ENCODE measurements at places on chromosomes 2 and 18.

DNA sequence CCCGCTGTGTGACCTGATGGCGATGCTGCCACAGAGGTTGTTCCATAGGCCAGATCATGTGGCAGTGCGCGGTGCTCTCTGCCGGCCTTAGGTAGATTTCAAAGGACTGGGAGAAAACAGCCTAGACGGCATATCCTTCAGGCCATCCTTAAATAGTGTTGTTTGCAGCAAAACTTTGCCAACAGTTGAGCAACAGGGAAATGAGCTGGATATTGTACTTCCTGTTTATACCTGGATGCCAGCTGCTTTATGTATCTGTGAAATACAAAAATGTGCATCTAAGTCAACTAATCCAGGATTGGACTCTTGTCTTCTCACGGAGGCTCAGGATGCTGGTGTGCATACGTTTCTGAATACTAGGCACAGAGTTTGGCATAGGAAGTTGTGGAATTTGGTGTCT is 107.1 kb downstream of the EML6 start:
- no peak for DNase-seq

DNA sequence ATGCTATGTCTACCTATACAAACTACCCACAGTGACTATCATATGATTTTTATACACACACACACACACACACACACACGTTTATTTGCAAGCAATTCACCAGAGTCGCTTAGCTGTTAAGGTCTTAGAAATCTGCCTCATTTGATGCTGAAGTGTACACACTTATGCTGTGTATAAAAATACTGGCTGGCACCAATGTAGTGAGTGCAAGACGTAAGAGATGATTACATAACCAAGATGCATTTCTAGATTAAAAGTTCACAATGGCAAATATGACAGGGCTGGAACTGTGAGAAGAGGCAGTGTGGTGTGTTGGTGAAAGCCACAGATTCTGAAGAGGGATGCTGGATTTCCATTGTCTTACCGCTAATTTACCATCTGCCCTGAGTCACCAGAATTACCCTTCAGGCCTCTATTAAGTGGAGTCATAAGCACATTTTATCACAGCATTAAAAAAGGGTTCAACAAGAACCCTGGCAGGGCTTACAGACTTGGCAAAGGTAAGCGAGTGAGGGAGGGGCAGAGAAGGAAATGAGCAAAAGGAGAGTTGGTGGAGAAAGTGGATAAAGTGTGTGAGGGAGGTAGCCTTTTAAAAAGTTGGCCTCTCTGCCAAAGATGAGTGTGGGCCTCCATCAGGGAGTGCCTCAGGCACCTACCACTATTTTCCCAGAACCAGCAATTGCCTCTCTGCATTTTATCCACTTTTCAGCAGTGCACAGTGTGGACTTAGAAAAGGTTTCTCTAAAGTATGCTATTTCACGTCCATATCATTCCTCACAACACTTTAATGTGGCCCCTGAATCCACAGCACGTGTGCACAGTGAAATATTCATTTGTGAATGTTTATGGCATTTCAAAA is 21.5 kb downstream of the MEIS1 start:
- no peak for DNase-seq

DNA sequence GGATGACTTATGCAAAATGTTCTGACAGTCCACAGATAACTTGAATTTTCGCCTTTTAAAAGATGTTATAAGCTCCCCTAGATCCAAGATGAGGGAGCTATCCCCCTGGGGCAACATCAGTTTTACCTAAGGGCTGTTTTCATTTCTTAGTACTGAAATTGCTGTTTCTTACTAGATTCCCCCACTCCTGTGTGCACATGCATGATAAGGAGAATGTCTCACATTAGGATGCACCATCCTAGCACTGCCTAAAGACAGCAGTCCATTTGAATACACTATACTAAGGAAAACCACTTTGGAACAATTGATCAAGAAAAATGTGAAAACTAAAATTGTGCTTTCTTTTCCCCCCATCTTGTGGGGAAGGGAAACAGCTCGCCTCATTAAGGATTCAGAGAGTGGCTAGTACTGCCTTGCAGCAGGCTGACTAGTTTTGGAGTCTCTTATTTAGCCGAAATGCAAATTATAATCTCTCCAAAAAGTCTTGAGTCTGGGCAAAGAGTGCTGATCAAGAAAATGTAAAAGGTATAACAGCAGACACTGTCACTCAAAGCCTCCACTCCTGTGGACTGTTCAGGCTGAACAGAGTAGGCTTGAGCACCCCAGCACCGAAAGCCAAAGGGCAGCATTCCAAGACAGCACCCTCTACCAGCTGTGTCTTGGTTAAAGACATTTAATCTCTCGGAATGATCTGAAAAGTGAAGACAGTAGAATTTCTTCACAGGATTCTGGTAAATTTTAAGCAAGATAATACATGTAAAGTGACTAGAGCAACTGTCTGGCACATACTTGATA is 65.0 kb downstream of the ZNF385B start:
- no peak for DNase-seq

DNA sequence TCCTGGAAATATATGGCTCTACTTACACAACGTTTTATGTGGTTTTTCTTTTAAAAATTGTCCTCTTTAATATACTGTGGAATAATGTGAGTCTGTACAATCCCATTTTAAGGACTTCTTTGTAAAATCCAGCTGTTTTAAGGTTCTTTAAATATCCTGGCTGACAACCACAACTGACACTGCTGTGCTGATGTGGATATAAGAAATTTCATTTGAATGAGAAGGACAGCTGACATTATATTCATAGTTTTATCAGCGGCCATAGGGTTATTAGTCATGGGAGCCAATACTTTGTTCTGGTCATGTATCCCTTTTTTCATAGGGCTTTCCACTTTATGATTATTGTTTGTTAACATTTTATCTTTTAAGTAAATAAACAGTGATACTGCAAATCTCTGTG is 169.5 kb downstream of the CAMKMT start:
- no peak for DNase-seq

DNA sequence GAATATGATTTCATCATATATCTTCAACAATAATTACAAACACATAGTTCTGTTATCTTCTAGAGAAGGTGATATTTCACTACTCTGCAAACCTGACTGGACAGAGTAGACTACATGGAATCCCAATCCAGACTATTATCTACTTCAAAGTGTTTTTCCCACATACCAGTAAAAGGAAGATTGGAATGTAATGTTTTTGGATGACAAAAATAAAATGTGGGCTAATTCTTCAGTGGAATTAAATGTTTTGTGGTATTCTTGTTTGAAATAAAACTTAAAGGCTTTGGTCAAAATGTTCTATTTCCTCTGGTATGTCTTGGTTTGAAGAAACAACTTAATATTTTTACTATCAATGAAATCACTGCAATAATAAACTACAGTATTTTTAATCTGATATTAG is 22.1 kb downstream of the COL5A2 start:
- no peak for DNase-seq

DNA sequence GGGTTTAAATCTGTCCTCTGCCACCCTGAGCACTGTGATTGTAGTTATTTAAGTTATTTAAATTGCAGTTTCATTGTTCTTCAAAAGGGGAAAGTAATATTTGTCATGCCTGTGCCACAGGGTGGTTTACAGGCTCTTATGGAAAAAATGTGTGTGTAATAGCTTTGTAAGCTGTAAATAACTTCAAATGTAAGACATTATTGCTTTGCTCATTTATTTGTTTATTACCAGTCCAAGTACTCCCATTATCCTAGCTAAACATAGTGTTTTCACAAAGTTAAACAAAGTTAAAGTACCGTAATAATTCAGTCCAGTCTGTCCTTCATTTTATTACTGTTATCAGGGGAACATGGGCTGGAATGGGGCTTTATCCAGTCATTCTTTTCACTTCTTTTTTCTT is 43.4 kb upstream of the IGFBP2 start:
- no peak for DNase-seq

DNA sequence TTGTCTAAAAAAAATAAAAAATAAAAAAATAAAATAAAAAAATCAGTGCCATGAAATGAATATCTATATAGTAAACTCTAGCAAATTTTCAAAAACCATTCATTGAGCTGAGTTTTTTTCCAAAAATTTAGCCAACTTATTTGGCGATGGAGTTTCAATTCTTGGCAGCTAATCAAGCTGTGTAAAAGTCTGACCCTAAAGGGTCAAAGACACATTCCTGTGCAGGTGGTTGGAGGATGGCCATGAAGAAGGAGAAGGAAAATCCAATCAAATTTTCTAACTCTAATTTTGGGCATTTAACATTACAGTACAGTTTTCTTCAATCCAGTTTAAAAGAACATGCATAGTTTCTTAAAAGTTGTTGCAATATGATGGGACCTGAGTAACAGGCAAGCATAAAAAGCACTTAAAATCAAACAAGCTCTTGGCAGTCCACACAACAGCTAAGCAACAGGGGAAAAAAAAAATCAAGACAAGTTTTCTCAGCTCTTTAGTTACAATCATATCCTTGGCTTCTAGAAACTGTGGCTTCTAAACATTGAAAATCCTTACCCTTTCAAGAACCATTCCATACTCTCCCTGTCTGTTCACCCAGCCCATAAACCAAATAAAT is 54.5 kb downstream of the ACVR1 start:
- no peak for DNase-seq

DNA sequence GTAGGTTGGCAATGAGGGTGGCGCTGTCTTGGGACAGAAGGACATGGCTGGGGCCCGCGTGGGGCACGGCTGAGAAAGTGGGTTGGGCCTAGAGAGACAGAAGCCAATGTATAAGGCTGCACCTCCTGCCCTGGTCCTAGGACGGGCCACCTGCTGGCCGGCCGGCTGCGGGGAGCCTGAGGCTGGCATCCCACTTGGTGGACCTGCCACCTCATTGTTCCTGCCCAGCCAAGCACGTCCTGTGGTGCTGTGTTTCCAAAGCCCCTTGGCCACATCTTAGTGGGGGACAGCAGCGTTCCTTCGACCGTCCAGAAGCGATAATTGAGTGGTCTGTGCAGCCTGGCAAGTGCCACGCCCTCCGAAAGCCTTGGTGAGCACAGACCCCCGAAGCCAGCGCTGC is 223.9 kb downstream of the LDLRAD4 start:
- no peak for DNase-seq

DNA sequence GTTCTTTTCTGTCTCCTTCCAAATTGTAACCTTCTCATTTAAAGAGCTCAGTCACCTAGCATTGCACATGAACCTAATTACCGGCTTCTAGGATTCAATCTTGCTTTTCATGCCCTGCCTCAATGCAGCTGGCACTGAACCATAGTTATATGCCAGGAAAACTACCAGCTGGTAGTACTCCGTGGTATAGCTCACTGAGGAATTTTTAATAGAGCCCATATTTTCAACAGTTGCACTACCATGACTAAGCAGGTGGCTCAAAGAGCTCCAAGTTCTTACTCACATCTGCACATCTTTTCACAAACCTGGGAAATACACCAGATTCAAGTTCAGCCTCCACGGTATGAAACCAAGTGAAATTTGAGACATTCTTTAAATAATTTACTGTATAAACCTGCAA is 363.5 kb downstream of the GRB14 start:
- peak; percentile 10 for DNase-seq

GRCh38 chr2:240981871-240982800 is 16.3 kb upstream of the SNED1 start:
- no peak for DNase-seq

GRCh38 chr2:14615760-14616159 is 16.8 kb upstream of the LRATD1 start:
- DNase-seq = no peak
